ENCODE measurements at places on chromosomes 4 and X.

DNA sequence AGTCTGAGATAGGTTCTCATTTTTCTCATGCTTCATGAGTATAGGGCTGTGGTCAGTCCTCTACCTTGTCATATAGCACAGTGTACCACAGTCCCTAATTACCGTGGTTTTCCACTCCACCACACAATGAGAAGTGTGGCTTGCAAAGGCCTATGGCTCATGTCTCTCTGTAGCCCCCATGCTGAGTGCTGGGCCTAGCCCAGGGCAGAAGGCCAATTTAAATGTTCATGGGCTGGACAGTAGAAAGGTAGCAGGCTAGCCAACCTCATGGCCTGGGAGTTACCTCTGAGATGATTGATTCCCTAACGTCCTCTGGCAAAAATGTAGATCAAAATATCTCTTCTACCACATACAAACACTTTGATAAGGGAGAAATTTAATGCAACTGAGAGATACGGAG, 222.5 kb downstream of the AFF2 start:
- no peak for DNase-seq

GRCh38 chrX:18992829-18993228, 8.9 kb upstream of the PHKA2 start:
- no peak for DNase-seq

GRCh38 chrX:124820738-124821137, 474.4 kb downstream of the SH2D1A start:
- no peak for DNase-seq

DNA sequence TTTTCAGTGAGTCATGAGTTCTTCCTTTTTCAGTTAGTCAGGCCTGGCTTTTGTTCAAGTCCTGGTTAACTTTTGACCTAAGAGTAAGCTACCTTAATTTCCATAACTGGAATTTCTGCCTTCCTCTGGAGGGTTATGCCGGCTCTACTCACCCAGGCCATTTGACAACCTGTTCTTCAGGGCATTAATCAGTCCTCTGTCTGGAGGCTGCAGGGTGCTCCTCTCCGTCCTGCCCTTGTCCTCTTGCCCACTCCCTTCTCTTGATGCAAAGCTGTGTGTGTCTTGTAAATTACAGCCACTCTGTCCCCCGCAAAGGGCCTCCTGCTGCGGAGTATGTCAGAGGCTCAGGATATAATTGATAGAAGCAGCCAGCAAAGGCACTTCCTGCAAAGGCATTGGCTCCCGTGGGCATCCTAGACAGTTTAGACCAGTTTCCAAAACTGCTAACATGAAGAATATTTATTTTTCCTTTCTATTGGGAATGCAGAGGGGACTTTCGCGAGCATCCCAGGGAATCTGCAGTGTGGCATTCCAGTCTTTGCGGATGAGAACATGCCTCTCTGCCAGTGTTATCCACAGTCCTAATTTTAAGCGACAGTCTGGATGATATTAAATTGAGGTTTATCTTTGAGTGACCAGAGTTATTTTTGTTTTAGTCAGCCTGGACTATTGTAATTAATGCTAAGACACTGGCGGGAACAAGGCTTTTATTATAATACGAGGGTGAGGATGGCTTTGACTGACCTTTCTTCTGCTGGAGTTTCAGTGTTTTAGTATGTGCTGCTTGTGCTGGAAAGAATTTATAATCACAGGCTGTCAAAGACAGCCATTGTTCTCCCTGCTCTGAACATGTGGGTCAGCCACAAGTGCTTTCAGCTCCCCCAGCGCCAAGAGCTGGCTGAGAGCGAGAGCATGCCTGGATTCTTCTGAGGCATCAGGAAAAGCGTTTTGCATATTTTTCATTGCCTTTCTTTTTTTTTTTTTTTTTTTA, 74.2 kb downstream of the LIMCH1 start:
- DNase-seq, result no peak
